ENCODE measurements at places on chromosomes 1 and 21.

DNA sequence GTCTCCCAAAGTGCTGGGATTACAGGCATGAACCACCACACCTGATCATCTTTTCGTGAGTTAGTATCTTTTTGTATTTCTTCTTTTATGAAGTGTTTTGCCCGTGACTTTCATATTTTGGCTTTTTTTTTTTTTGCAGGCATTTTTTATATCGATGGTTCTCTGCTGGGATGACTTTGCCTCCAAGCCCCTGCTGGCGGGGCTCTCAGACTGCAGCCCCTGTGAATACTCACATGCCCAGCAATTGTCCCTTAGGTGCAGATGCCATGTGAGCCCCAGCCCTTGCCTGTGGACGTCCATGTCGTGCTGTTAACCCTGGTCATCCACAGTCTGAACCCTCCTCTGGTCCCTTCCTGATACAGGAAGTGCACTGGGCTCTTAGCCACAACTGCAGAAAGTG lies 21.7 kb downstream of the CRYAA start:
- DNase-seq, result no peak

- no peak for DNase-seq
Measured at GRCh38 chr21:37322084-37322483, 44.5 kb upstream of the DYRK1A start.

DNA sequence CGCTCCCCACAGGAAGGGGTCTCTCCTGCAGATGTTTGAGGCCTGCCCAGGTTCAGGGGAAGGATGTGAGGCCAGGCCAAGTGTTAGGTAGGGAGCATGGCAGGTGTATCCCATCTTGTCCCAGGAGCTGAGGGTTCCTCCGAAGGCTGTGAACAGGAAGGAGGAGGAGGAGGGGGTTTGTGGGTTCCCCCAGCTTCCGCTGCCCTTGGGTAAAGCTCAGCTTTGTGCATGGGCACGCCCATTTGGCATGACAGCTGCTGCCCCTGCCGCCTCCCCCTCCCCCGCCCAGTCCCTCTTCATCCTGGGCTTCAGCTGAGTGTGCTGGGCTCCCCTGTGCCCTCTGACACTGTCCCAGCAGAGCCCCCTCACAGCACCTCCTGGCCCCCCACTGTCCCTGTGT lies 25.5 kb downstream of the TNFRSF8 start:
- no peak for DNase-seq

DNA sequence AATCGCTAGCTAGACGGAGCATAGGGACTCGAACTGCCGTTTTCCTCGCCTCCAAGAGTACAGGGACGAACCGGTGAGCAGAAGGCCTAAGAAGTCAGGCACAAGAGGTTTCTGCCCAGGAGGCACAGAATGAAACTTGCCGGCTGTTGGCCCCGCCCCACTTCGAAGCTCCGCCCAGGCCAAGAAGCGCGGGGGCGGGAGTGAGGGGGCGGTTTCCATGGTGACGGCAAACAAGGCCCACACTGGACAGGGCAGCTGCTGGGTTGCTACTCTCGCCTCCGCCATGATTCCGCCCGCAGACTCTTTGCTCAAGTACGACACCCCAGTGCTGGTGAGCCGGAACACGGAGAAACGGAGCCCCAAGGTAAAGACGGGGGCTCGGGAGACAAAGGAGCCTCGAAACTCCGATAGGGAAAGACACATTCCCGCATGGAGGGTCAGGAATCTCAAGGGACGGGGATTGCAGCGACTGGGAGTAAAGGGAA lies at the start of gene DNALI1:
TSS of gene DNALI1 (plus strand) at position 229 of the 485 bp plus-strand sequence. CDS start at position 284, 55 bp downstream.
- no peak for DNase-seq

DNA sequence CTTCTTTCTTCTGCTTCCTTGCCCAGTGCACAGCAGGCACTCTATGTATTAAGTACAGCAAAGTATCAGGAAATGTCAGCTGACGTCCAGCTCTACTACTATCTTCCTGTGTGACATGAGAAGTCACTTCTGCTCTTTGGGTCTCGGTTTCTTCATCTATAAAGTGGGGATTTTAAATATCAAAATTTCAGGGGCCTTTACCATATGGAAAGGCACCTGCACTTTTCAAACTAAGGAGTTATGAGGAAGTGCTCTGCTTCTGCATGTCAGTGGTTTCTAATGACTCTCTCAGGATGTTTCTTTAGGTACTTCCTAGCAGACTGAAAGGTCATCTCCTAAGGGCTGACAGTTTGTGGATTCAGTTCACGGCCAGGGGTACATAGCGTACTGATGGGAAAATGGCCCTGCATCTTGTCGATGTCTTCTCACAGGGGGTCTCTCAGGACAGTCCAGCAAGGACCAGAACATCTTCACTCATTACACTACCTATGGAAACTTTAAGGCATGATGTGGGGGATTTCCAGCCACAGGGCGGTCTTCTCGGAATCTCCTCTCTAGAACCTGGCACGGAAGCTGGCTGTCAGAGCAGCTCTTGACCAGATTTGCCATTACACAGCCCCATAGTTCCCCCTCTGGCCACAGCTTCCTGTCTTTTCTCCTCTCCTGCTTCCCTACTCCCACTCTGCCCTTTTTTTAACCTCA lies 42.0 kb upstream of the MTF1 start:
- no peak for DNase-seq

DNA sequence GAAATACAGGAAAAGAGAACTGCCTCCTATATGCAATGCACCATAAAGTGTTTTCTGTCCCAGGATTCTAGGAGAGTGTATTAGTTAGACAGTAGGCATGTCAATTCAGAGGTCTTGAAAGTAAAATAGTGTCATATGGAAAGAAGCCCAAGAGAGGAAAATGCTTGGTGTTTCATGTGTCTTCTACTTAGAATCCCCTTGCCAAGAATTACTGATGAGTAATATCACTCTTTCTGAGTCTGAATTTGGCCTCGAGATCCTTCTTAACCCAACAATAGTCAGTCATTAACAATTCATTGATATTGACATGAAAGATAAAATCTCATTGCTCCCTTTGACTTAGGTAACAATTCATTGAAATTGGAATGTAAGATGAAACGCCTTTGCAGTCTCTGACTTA lies 972.2 kb downstream of the TTLL7 start:
- no peak for DNase-seq

DNA sequence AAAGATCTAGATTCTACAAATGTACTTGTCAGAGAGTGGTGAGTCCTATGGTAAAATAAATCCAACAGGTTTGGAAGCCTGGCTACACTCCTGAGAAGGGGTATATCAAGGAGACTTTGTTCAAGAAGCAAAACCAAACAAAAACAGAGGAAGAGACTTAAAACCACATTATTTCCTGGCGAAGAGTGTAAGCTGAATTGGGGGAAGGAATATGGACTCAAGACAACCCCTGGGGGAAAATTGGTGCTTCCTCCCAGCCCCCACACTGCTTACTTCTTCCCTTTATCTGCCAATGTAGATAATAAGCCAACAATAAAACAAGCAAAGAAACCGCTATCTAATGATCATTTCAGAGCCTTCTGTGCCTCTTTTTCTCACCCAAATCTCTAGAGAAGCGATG lies 48.4 kb upstream of the ZBTB18 start:
- no peak for DNase-seq

DNA sequence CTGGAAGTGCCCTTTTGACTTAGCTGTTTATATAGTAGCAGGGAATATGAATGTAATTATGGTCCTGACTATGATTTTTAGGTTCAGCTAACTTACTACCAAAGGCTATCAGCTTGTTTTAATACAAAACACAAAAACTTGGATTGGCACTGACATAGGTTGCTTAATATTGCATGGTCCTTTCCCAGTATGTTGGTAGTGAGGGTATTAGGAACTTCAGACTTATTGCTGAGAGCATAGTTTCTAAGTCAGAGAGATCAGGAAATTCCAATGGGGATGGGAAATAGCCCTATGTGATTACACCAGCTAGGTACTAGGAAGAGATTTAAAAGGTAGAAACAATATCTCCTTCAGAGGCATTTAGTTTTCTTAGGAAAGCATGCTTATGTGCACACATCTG lies 7.7 kb downstream of the ARID1A start:
- no peak for DNase-seq

DNA sequence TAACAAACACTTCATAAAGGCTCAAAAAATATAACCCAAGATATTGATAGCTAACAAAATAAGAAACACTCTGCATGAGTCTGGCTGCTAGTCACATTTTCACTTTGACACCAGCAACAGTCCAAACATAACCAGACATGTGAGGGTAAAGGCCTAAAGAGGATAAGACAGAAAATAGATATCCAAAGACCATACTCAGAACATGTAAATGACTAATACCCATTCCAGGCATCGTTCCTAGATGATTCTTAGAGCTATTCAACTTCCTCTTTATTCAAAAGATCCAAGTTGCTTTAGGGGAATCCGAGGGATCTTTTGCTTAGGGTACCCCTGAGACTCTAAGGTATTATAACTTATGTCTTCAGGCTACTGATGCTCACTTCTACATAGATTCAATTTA lies 5.1 kb downstream of the COL24A1 start:
- no peak for DNase-seq

DNA sequence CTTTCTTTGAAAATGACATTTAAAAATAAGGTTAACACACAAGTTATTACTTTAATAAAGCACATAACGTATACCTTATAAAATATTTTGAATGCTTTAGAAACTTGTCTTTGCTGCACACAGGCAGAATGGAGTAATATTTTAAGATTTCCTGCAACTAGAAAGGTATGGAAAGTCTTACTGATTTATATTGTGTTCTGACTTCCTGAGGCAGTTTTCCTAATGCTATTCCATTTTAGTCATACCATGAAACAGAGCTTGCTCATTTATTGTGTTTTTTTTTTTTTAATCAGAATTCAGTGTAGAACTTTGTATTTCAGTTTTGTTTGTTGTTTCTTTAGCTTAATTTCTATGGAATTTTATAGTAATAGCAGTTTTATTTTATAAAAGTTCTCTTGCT lies 60.9 kb upstream of the S1PR1 start:
- DNase-seq, result no peak

GRCh38 chr1:155322571-155322952 lies 1.9 kb downstream of the RUSC1 start:
- DNase-seq, result no peak

- DNase-seq, result no peak
Measured at GRCh38 chr1:74811436-74812179, 78.7 kb downstream of the TYW3 start.

- DNase-seq, result no peak
Measured at GRCh38 chr1:4971666-4972065, 317.3 kb downstream of the AJAP1 start.

DNA sequence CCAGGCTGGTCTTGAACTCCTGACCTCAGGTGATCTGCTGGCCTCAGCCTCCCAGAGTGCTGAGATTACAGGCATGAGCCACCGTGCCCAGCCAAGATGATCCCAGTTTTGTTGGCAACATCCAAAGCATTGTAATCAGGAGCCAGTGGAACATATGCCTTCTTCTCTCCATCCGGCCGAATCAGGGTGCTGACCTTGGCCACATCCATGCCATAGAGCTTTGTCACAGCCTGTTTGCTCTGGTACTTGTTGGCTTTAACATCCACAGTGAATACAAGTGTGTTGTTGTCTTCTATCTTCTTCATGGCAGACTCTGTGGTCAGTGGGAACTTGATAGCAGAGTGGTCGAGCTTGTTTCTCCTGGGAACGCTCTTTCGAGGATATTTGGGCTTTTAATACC lies 17.1 kb downstream of the TNFRSF8 start:
- no peak for DNase-seq

- no peak for DNase-seq
Measured at GRCh38 chr1:183093786-183094298, 70.6 kb downstream of the LAMC1 start.

GRCh38 chr1:219659684-219660083 lies 46.8 kb upstream of the ZC3H11B start:
- DNase-seq, result no peak

DNA sequence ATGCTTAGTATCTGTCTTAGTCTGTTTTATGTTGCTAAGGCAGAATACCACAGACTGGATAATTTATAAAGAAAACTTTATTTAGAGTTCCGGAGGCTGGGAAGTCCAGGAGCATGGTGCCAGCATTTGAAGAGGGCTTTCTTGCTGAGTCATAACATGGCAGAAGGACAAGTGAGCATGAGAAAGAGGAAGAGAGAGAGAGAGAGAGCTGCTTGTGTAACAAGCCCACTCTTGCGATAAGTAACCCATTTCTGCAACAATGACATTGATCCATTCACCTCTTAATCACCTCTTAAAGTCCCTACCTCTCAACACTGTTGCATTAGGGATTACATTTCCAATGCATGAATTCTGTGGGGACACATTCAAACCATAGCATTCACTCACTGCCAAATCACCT lies 11.7 kb upstream of the MYOCOS start:
- no peak for DNase-seq

GRCh38 chr1:218380125-218380977 lies 35.2 kb downstream of the TGFB2 start:
- DNase-seq, result no peak

DNA sequence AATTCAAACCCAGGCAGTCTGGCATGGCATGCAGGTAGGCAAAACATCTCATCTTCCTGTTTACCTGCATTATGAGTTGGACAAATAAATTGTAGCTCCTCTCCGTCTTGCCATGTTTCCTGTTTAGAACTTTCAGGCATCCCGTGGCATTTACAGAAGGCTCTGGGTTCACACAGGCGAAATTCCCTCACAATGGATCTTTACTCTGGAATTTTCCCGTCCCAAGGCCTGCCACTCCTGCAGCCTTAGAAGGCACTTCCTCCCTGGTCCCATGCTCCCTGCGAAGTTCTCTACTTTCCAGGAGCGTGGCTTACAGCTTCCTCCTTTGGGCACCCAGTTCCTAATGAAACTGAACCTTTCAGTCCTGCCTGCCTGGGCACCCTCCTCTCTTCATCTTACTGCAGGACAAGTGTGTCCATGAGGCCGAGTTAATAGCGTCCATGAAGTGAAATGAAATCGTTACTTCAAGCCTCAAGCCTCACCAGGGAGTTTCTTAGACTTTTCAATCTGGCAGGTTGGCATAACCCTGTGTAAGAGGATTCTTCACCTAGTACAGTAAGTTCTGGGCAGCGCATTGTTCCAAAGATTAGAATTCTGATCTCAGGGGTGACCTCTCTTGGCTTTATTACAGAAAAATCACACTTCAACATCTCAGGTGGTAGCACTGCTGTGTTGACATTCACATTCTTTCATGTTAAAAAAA lies 36.8 kb upstream of the AHCYL1 start:
- DNase-seq, result no peak

DNA sequence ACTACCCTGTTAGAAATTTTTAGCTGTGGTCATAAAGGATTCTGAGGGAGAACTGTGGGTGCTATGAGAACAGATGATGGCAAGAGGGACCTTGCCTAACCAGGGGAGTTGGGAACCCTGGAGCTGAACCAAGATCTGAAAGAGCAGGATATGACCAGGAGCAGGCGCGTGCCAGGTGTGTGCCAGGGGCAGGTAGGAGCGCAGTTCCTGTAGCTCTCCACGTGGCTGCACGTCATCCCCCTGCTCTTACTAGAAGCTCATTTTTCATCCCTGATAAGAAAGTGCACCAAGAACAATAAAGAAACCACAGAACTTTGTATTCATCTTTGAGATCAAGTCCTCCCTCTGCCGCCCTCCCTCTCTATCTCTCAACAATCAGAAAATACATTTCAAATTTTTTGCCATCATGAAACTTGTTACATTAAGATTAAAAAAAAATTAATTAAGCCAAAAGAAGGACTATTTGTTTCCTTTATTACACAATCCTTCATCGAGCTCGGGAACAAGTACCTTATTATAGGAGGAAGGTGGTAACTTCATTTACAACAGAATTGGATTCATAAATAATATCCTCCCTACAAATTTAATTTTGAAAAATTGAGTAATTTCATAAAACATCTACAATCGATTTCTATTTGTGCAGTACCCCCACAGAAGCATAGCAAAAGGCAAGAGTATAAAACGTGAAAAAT lies 78.5 kb downstream of the SLC35F3 start:
- no peak for DNase-seq

GRCh38 chr1:204344665-204345355 lies 14.9 kb downstream of the PLEKHA6 start:
- DNase-seq, result no peak
